ENCODE measurements at places on chromosomes 7 and 10. TPM values are rescaled to one million over a fixed set of nuclear protein-coding genes. Genes with fewer than 3 reads are reported as not detected.

The NKX2-3 gene
- total RNA-seq, result 1.1 TPM

- DNase-seq, result no peak
These were observed 368.9 kb downstream of the RPS24 start for GRCh38 chr10:78402591-78402990.

DNA sequence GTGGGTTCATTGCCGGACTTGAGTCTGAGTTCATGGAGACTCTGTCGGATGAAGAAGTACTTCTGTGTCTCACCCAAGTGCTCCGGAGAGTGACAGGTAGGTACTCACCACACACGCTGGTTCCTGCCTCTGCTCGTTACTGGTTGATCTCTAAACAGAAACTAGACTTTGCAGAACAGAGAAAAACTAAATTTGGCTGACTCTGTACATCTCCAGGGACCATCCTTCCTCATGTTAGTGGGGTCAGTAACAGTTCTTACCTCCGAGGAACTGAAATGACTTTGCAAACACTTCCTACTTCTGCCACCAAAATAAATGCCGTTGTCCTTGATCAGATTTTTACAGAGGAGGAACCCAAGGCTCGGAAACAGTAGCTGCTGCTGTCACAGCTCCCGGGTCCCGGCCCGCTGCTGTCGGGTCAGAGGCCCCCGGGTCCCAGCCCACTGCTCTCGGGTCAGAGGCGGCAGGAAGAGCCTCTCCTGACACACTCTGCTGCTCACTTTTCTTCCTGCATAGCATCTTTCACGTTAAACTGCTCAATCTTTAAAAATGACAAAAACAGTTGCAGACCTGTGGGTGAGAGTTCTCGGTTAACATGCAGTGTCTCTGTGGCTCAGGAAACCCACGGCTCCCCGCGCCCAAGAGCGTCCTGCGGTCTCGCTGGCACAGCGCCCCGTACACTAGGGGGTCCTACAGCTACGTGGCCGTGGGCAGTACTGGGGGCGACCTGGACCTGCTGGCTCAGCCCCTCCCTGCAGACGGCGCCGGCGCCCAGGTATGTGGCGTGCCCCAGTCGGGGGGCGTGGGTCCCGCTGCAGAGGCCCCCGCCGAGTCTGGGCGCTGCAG lies 4.8 kb upstream of the MTG1 start:
- DNase-seq, result no peak

The CNPY1 gene
- not detected for total RNA-seq

- no peak for DNase-seq
These were observed 369.7 kb upstream of the NPVF start for GRCh38 chr7:25597946-25598345.

DNA sequence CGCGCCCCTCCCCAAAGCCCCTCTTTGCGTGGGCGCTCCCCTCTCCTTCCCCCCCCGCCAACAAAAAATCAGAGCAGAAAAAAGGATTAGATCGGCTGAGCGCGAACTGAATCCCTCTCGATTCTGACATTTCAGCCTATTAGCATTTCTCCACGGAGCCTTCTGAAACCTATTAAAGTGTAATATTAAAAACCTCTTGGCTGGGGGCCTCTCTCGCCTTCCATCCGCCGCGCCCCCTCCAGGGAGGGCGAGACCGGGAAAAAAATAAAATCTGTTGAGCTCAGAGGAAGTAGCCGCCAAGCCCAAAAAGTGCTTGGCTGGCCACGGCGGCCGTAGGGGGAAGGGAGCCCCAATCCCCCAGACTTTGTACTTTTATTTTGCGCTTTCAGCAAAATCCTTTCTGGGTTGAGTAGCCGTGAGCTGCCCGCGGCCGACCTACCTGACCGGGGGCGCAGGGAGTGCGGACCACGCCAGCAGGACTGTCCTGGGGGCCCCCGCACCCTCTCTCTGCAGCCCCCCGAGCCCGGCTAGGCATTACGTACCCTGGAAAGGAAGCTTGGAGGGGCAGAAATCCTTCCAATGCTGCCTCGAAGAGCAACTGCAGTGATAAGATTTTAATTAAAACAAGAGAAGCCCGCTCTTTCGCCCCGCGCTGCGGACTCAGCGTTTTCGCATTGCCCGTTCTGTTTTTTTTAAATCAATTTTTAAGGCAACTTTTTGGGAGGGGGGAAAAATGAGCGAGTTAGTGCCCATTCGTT lies 1.3 kb upstream of the TNRC18 start:
- no peak for DNase-seq
